ENCODE measurements at places on chromosomes 5 and 9.

DNA sequence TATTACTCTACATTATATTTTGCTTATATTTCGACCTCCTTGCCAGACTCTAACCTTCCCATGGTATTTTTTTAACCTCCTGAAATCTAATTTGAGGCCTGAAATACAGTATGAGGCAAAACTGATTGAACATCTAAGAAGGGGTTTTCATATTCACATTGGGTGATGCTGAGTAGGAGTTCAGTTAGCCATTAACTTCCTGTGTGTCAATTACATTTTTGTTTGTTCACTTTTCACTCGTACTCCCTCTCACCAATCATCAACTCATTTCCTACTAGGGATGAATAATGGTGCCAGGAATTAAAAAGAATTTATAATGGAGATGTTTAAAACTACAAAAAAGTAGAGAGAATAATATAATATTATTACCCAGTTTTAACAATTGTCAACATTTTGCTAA lies 27.6 kb upstream of the GLRA1 start:
- no peak for DNase-seq

GRCh38 chr9:4442806-4443205 lies 47.5 kb upstream of the SLC1A1 start:
- no peak for DNase-seq

GRCh38 chr9:132984202-132985070 lies 5.9 kb downstream of the GFI1B start:
- no peak for DNase-seq

GRCh38 chr5:59021286-59021673 lies 438.4 kb downstream of the RAB3C start:
- no peak for DNase-seq

DNA sequence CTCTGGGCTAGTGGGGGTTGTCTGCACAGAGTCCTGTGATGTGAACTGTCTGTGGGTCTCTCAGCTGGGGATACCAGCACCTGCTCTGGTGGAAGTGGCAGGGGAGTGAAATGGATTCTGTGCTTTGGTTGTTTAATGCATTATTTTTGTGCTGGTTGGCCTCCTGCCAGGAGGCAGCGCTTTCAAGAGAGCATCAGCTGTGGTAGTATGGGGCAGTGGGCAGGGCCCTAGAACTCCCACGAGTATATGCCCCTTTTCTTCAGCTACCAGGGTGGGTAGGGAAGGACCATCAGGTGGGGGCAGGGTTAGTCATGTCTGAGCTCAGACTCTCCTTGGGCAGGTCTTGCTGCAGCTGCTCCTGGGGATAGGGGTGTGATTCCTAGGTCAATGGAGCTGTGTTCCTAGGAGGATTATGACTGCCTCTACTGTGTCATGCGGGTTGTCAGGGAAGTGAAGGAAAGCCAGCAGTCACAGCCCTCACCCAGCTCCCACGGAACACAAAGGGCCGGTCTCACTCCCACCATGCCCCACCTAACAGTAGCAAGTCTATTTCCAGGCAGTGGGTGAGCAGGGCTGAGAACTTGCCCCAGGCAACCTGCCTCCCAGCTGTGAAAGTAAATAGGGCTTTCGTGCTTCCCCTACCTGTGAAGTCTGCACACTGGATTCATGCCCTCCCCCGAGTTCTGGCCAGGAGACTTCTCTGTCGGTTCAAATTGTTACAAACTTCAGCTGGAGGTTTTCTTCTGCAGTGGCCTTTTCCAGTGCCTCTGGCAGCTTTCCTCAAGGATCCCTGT lies 25.7 kb upstream of the FAM81B start:
- no peak for DNase-seq

DNA sequence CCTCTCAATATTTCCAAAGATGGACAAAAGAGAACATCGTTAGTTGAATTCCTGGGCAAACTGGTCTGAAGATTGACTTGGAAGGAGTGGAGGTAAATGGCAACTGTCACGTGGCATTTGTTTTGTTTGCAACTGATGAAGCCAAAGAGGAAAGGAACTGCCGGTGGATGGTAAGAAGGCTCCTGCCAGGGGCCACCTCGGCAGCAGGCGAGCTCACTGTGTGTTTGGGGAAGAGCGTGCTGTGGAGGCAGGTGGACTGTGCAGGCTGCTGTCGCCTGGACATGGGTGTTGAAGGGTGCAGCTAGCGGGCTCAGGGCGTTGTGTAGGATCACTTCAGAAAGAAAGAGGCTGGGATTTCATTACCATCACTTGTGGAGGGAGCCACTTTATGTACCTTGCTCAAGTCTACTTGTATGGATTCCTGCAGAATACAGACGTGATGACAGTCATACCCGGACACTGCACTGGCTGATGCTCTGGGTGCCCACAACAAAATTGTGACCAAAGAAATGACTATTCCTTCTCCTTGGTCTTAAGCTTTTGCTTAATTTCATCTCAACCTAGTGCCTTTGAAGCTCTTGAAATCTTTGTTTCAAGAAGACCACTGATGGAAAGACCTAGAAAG lies 72.7 kb downstream of the MAP1B start:
- DNase-seq: peak; percentile 35

DNA sequence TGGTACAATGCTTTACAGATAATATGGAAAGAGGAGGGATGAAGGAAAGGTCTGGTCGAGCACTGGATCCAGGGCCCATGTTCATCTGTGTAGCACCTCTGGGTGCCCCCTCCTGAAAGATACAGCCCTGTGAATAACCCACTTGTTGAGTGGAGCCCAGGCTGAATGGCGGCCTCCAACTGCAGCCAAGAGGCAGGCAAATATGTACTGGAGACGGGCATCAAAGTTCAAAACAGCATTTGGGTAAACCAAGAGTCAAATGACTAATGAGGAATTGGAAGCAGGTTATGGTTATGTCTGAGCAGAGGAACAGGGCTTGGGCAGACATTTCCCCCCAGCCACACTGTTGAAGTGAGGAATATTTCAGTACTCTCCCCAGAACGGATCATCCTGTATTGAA lies 1.1 kb downstream of the C9 start:
- no peak for DNase-seq

DNA sequence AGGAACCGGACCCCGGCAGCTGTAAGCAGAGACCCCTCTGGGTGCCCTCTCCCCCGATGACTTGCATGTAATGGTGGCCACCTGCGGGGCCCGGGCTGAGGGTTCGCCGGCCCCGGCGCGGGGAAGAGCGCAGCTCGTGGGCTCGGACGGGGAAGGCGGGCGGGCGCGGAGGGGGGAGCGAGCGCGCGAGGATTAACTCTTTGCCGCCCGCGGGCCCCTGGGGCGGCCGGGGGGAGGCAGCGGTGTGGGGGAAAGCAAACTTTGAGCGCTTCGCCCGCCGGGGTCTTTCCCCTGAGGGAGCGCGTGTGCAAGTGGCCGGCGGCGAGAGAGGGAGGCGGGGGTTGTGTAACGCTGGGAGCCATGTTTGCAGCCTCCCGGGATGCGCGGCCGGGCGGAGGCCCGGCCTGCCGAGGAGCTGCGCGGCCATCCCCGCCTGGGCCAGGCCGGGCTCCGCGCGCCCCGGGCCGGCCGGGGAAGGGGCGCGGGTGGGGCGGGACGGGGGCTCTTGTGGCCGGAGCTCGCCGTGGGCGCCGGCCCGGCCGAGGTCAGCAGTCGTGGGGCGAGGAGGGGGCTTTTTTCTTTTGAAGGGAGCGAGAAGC lies 547 bp downstream of the ANP32B start:
- peak; percentile 37 for DNase-seq

DNA sequence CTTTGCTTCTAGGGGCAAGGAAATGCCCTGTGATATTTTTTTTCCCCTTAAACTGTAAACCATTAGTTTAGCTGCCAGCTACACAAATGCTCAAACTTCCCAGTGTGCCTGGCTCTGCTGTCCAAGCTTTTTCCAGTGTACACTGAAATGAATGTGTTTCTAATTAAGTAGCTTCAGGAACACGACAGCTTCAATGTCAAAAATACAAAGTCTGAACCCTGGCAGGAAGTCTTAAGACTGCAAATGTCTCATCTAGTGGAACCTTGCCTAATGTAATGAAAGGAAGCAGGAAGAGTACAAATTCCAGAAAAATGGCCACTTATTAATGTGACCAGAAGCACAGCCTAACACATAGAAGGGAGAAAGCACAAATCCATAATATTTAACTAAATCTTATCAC lies 255.2 kb downstream of the CRB2 start:
- no peak for DNase-seq

DNA sequence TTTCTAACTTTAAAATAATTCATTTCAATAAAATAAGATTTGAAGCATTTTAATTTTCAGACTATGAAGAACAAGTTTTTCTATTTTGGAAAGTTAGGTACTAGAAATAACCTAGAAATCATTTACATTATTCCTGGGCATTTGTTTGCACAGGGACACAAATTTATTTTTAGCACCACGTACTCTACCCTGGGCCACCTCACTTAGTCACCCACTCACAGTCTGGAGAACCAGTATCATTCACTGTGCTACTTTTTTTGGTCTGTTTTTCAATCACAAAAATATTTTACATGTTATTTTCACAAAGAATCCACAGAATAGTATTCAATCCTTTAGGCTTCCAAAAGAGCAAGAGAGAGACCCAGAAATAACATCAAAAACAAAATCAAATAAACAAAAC lies 128.6 kb upstream of the ACOT12 start:
- DNase-seq: no peak

- DNase-seq: no peak
These were observed 18.8 kb upstream of the FCN2 start for GRCh38 chr9:134861595-134862334.

DNA sequence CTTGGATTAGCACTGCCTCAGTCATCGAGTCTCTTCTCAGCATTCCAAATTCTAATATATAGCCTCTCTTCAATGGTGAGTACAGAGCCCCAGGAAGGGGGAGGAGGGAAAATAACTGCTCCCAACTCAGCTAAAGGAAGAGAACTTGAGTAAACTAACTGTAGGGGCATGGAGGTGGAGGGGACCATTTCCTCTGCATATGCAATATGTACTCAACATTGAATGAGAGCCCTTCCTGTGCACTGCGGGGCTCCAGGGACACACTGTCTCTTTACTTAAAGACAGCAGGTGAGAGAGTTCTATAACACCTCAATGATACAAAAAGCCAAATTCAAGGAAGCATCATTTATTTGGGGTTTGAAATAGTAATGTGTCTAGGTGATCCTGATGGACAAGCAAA lies 75.1 kb downstream of the GNAQ start:
- no peak for DNase-seq

GRCh38 chr9:110443146-110443865 lies 105.6 kb upstream of the TXNDC8 start:
- no peak for DNase-seq

DNA sequence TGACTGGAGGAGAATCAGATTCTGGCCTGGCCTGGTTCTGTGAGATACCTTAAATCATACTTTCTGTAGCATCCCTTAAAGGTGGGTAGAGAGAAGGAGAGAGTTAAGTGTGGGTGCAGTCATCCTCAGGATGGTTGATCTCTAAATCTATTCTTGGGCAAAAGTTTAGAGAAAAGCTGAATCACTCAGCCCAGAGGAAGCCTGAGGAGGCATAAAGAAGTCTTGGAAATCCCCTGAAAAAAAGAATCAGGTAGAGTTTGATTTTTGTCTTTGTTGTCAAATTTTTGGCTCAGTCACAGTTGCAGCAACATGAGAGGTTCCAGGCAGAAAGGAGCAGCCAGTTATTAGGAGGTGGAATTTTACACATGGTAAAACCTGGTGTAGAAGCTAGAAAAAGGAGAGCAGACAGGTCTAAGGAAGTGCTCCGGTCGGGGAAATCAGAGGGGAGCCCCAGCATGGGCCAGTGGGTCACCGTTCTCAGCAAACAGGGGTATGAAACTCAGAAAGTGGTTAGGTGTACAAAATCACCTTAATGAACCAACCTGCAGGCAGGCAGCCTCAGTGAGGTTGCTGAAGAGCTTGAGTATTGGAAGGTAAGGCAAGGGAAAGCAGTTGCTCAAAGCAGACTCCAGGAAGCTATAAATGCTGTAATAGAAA lies 116.2 kb upstream of the CNTLN start:
- DNase-seq: no peak

DNA sequence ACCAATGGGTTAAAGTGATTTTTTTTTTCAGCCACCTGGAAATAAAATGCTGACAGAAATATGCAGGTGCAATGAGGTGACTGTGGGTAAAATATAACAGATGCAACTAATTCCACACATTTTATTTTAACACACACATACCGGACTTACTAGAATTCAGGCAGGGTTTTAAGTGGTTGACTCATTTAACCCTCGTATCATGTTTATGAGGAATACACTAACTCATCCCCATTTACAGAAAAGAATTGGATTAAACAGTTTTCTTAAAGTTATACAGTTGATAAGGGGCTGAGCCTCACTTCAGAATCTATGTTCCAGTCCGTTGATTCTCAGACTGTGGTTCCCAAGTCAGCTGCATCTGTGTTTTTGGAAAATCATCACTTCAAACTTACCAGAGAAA lies 207.5 kb downstream of the CHSY3 start:
- no peak for DNase-seq

DNA sequence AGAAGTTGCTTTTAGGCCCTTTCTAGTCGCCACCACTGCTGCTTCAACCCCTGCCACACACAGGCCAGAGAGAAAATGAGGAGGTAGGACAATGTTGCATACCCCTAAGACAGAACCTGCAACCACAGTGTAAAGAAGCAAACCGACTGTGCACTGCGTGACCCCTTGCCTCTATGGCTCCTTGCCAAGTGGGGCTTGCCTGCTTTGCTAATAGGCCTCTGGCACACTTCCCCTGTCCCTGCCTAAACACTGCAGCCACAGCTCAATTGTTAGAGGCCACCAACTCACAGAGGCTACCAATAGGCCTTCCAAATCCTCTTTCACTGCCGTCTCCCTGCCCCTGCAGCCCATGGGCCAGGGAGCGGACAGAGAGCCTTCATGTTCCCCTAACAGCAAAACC lies 280.1 kb downstream of the CDH10 start:
- DNase-seq: no peak

DNA sequence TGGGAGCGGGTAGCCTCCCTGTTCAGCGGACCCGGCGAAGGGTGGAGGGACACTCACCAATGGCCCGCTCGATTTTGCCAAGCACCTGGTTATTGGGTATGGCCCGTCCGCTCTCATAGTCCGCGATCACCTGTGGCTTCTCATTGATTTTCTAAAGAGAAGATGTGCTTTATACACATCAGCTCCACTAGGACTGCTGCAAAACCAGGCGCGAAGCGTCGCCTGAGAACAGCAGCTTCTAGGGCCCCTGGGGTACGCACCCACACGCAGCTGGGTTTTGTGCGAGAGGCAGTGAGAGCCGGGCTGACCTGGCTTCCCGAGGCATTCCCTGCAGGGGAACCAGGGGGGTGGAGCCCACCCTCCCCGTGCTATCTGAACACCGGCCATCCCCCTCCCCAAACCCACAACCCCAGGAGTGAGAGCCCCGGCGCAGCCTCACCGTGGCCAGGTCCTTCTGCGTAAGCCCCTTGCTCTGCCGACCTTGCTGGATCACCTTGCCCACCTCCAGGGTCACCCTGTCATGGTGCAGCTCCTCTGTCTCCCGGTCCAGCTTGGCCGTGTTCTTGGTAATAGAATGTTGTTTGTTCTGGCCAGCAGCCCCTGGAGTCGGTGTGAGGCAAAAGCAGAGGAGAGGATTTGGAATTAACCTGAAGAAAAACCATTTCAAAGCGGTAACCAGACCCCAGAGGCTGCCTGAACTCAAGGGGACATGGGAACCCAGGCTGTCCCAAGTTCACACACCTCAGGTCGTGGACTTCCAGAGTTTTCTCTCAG lies 3.1 kb downstream of the EDF1 start:
- no peak for DNase-seq
